Amniotic stem cell (primary cell): ENCODE measurements at places on chromosomes 3 and 15.

- DNase-seq: no peak
Observed at GRCh38 chr3:190346541-190346940, 24.3 kb upstream of the CLDN1 start.

- DNase-seq: no peak
Observed at GRCh38 chr15:33677238-33677830, 291.0 kb upstream of the CHRM5 start.

GRCh38 chr3:94258851-94259250 is 196.0 kb downstream of the NSUN3 start:
- DNase-seq: no peak

- DNase-seq: no peak
Observed at GRCh38 chr3:196617256-196617655, 22.2 kb upstream of the NRROS start.

DNA sequence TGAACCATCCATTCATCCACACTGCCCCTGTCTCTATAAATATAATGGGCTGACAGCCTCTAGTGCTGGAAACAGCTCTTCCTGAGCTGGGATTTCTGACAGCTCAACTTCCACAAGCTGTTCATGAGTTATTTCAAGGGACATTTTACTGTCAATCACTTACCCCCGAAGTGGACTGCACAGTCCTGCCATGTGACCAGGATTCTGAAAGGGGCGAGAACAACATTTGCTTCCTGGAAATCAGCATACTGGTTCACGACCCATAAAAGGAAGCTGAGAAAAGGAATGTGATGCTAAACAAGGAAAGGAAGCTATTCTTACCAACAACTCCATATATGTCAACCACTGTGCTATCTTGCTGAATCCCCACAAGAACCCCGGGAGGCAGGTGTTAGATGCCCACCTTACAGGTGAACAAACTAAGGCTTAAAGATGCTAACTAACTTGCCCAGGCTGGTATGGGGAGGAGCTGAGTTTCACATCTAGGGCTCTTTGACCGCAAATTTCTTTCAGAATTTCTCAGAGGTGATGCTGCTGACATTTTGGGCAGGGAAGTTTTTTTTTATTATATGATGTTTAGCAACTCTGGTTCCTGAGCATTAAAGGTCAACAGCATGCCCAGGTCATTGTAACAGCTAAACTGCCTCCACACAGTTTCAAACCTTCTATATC is 16.5 kb upstream of the REC114 start:
- DNase-seq: no peak

- no peak for DNase-seq
Observed at GRCh38 chr3:195750797-195751520, 30.2 kb downstream of the MUC20 start.

DNA sequence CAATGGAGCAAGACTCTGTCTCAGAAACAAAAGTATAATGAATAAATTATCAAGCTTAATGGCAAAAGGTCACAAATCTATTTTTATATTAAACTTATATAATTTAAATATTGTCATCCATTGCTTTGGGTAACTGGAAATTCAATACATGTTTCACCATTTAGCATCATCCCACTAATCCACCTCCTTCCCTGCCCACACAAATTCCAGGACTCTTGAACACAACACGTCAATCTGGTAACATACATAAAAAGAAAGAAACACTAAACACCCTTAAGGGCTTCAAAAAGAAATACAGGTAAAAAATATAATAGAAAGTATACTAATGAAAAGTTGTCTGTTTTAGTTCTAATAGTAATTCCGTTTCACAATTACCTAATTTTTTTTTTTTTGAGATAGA is 149.4 kb downstream of the STAG1 start:
- no peak for DNase-seq
